Progenitor cell of endocrine pancreas (in vitro differentiated cells): ENCODE measurements at places on chromosomes 3 and 15.

GRCh38 chr3:124685481-124685880, 44.8 kb upstream of the UMPS start:
- H3K4me3 ChIP-seq = no peak overlapping the region
- peaks cover 15% of the 10 kb centered on the region for H3K4me1 ChIP-seq
- no peak for DNase-seq
- H3K36me3 ChIP-seq = peaks cover 1% of the 10 kb centered on the region
- H3K27me3 ChIP-seq = no peaks in the 10 kb centered on the region
- H3K27ac ChIP-seq = no peak overlapping the region

GRCh38 chr15:72967397-72967796, 84.9 kb upstream of the NEO1 start:
- H3K36me3 ChIP-seq = no peaks in the 10 kb centered on the region
- no peak overlapping the region for H3K4me3 ChIP-seq
- peaks cover 8% of the 10 kb centered on the region for H3K27me3 ChIP-seq
- H3K4me1 ChIP-seq = peaks cover 9% of the 10 kb centered on the region
- no peak overlapping the region for H3K27ac ChIP-seq
- DNase-seq = no peak

DNA sequence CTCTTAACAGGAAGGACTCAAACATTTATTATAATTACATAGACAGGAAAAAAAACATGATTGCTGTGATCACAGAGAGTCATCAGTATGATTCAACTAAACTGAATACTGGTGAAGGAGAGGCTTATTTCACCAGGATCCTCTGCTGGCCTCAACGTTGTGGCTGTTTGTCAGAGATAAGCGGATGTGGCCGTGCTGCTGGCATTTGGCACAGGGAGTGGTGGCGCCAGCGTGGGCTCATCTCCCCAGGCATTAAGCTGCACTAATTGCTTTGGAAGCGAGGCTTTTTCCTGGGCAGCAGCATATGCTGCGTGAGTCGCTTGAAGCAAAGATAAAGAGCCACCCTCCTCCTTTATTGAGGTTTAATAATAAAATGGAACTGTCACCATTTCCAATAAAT, 306.7 kb downstream of the LRTM1 start:
- no peaks in the 10 kb centered on the region for H3K36me3 ChIP-seq
- no peak for DNase-seq

- H3K4me1 ChIP-seq = no peaks in the 10 kb centered on the region
- no peaks in the 10 kb centered on the region for H3K27me3 ChIP-seq
- no peak for DNase-seq
These were observed 53.4 kb upstream of the PRICKLE2 start for GRCh38 chr3:64278625-64279024.

DNA sequence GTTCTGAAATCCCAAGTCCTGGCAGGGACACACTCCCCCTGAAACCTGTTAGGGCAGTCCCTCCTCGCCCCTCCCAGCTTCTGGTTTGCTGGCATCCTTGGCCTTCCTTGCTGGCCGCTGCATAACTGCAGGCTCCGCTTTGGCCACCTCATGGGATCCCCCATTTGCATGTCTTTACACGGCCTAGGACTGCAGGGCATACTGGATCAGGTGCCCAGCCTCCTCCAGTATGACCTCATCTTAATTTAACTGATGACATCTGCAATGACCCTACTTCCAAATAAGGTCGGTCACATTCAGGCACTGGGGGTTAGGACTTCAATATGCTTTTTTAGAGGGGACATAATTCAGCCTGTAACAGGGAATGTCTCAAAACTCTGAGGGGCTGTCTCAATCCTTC, 173.3 kb downstream of the RAB11A start:
- H3K36me3 ChIP-seq = no peaks in the 10 kb centered on the region
- peaks cover 48% of the 10 kb centered on the region for H3K27me3 ChIP-seq
- no peak overlapping the region for H3K27ac ChIP-seq
- no peak for DNase-seq

- peaks cover 4% of the 10 kb centered on the region for H3K36me3 ChIP-seq
- peaks cover 4% of the 10 kb centered on the region for H3K27me3 ChIP-seq
- DNase-seq = no peak
- H3K27ac ChIP-seq = no peak overlapping the region
- peaks cover 13% of the 10 kb centered on the region for H3K4me1 ChIP-seq
These were observed 3.6 kb downstream of the FYTTD1 start for GRCh38 chr3:197753263-197753662.

GRCh38 chr3:178778589-178778988, 242.4 kb downstream of the KCNMB2 start:
- no peak overlapping the region for H3K4me3 ChIP-seq
- no peak overlapping the region for H3K27ac ChIP-seq
- no peak for DNase-seq
- no peaks in the 10 kb centered on the region for H3K36me3 ChIP-seq
- no peaks in the 10 kb centered on the region for H3K27me3 ChIP-seq

DNA sequence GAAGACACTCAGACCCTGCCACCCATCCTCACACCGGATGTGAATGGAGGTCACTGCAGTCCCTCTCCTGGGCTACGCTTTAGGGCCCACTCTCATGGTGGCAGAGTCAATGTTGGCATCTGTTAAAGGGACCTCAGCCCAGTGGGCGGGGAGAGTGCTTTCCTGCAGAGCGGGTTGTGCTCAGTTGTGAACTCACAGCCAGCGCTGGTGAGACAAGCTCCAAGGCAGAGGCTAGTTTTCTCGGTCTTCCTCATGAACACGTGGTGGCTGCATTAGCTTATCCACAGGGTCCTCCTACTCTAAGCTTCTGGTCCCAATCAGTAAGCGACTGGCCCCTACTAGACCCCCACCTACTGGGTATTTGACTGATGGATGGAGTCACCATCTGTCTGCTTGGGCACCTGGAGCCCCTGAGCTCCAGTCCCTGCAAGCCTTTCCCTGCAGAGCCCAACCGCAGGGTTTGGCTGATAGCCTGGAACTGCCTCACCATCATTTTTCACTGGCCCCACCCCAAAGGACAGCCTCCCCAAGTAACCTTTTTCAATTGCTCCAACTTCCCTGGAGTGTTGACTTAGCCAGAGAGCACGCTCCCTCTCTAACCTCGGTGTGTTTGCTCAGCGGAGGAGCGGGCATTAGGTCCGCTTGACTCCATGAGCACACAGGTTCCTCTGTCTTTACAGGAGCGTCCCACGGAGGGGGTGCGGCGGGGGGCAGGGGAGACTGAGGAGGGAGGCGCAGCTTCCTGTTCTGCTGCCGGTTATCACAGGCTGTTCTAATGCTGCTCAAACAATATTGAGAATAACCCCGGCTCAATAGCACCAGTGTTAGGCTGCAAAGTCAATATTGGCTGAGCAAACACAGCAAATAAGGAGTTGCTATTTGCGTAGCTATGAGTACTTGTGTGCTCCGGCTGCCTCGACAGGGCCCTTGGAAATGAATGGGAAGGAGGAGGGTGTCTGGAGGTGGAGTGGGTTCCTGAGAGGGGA, 141.7 kb downstream of the RPLP1 start:
- peak overlapping the region; percentile 9 for H3K4me3 ChIP-seq
- H3K36me3 ChIP-seq = peaks cover 7% of the 10 kb centered on the region
- H3K27ac ChIP-seq = peak overlapping the region; percentile 96

DNA sequence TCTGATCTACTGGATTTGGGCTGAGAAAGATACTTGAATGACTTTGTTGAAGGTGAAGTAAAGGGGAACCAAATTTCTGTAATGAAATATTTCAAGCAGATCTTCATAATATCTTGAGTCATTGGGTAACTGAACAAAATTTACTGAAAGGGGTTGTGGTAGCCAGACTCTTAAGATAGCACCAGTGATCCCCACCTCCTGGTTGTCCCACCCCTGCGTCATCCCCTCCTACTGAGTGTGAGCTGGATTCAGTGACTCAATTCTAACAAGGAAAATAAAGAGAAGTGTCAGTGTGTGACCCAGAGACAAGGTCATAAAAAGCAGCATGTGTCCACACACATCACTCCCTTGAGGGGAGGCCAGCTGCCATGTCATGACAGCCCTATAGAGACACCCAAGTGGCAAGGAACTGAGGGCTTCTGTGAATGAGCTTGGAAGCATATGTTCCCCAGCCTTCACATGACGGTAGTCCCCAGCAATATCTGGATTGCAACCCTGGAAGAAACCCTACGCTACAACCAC, 107.1 kb downstream of the MECOM start:
- no peak overlapping the region for H3K27ac ChIP-seq
- peaks cover 14% of the 10 kb centered on the region for H3K4me1 ChIP-seq

- H3K4me1 ChIP-seq = no peaks in the 10 kb centered on the region
- no peaks in the 10 kb centered on the region for H3K27me3 ChIP-seq
- no peaks in the 10 kb centered on the region for H3K36me3 ChIP-seq
- no peak overlapping the region for H3K27ac ChIP-seq
- no peak overlapping the region for H3K4me3 ChIP-seq
- DNase-seq = no peak
These were observed 152.5 kb upstream of the NPHP3 start for GRCh38 chr3:132874701-132875100.

DNA sequence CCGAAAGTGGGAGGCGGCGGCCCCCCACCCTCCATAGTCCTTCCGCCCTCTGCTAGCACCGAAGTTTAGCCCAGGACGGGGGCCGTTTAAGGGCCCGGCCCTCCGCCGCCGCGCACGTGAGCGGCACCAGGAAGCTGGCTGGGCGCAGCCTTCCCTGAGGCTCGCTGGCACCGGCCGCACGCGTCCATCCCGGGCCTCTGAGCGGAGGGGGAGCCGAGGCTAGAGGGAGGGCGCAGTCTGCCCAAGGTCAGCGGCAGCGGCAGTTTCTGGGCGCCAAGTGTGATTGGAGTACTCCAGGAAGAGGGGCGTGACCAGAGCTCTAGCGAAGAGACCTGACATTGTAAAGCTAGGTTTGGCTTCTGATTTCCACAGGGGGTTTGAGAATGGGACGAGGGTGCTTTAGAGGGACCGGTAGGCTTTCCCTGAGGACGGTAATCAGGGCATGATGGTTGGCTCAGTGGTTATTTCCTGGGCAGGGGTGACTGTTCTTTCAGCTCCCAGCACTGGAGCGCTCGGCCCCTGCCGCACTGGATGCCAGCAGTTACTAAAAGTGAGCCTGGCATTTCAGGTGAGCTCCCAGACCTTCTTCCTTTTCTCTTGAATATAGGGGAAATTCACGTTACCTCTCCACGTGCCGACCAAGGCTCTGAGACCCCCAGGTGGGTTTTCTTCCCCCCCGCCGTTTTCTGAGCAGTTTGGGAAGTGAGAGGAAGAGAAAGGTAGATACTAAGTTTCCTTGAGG, 853 bp downstream of the TEX264 start:
- peaks cover 12% of the 10 kb centered on the region for H3K4me1 ChIP-seq
- peaks cover 2% of the 10 kb centered on the region for H3K36me3 ChIP-seq
- H3K27me3 ChIP-seq = no peaks in the 10 kb centered on the region

DNA sequence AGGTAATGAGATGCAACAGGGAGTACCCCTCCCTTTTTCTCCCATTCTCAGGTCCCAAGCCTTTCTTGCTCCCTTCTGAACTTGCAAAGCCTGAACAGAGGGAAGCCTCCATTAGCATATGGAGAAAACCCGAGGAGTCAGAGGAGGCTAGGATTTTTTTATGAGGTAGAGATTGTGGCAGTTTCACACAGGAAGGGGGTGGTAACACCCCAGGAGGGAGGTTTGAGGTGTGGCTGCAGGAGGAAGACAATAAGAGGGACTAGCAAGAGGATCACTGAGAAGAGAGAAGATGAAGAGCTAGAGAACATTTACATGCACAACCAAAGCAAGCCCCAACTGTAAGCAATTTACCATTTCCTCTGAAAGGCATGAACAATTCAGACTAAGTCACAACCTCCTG, 322.7 kb downstream of the SV2B start:
- peaks cover 2% of the 10 kb centered on the region for H3K27me3 ChIP-seq
- H3K4me3 ChIP-seq = no peak overlapping the region
- peaks cover 9% of the 10 kb centered on the region for H3K4me1 ChIP-seq
- H3K36me3 ChIP-seq = no peaks in the 10 kb centered on the region

- peaks cover 4% of the 10 kb centered on the region for H3K27me3 ChIP-seq
- no peaks in the 10 kb centered on the region for H3K36me3 ChIP-seq
- peaks cover 6% of the 10 kb centered on the region for H3K4me1 ChIP-seq
- no peak overlapping the region for H3K27ac ChIP-seq
- H3K4me3 ChIP-seq = no peak overlapping the region
These were observed 26.6 kb upstream of the PAQR5 start for GRCh38 chr15:69272139-69272538.

GRCh38 chr15:89371228-89372044, 36.8 kb upstream of the POLG start:
- peaks cover 87% of the 10 kb centered on the region for H3K27me3 ChIP-seq
- no peak overlapping the region for H3K4me3 ChIP-seq
- no peak overlapping the region for H3K27ac ChIP-seq
- no peaks in the 10 kb centered on the region for H3K36me3 ChIP-seq

DNA sequence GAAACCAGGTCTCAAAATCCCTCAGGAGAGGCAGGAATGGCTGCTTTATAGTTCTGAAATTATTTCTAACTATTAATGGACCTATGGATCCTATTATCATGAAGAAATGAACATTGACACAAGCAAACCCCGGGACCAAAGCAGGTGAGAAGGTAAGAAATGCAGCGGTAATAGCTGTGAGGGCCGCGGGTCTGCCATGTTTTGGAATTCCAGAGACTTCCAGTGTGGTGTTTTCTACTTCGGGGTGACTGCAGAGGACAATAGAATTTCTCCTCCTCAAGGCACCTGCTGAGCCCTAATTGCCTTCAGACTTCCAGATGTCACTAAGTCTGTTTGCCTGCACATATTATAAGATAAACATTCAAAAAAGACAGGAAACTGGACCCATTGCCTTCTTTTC, 437.4 kb downstream of the GABRG3 start:
- no peaks in the 10 kb centered on the region for H3K36me3 ChIP-seq
- H3K27me3 ChIP-seq = no peaks in the 10 kb centered on the region
- no peak overlapping the region for H3K4me3 ChIP-seq
- no peak overlapping the region for H3K27ac ChIP-seq
